NCI-H748 treated with DMSO at 0.1 percent for 48 hours (cell line): ENCODE measurements at places on chromosomes 5 and 9.

- no peak for DNase-seq
These were observed 47.0 kb upstream of the CLK4 start for GRCh38 chr5:178673801-178674295.

GRCh38 chr9:35956651-35957050, 1.3 kb downstream of the OR2S2 start:
- no peak for DNase-seq

- no peak for DNase-seq
These were observed 130.2 kb downstream of the TTC39B start for GRCh38 chr9:15176836-15177235.

GRCh38 chr5:137737349-137738131, 1.7 kb upstream of the KLHL3 start:
- no peak for DNase-seq

GRCh38 chr5:151083081-151083676, 2.3 kb upstream of the TNIP1 start:
- peak; percentile 18 for DNase-seq

DNA sequence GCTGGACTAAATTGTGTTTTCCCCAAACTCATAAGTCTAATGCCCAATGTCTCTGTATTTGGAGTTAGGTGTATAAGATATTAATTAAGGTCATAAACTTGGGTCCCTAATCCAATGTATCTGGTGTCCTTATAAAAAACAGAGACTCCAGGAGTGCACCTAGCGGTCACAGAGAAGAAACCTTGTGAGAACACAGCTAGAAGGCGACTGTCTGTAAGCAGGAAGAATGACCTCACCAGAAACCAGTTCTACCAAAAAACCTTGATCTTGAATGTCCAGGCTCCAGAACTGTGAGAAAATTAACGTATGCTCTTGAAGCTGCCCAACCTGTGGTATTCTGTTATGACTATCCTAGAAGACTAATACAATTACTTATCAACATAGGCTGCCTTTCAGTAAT, 591.7 kb upstream of the PTPRD start:
- no peak for DNase-seq

DNA sequence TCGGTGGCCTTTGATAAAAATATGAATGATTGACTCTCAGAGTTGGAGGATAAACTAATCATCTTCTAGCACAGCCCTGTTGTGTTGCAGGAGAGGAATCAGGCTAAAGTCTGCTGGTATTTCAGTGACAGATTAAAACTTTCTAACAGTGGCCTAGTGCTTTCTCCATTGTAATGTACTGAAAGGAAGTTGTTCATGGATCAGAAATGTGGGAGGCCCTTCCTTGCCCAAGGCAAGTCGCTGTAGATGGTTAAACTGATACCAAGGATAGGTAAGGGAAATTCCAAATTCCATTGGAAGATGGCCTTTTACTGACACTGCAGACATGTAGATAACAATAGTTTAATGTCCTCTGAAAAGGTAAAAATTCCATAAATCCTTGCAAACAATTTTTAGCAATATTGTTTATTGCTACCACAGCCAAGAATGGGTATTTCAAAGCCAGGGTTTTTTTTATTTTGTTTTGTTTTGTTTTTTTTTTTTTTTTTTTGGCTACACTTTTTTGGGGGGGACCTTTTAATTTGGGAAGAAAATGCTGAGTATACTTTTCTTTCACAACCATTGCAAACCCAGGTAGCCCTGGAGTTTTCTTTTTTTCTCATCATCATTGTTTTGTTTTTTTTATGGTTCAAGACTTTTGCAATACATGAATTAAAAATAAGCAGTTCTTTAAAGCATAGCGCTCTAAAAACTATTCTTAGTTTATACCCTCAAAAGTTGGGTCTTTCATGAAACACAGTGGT, 35.5 kb downstream of the WDR36 start:
- DNase-seq: no peak

DNA sequence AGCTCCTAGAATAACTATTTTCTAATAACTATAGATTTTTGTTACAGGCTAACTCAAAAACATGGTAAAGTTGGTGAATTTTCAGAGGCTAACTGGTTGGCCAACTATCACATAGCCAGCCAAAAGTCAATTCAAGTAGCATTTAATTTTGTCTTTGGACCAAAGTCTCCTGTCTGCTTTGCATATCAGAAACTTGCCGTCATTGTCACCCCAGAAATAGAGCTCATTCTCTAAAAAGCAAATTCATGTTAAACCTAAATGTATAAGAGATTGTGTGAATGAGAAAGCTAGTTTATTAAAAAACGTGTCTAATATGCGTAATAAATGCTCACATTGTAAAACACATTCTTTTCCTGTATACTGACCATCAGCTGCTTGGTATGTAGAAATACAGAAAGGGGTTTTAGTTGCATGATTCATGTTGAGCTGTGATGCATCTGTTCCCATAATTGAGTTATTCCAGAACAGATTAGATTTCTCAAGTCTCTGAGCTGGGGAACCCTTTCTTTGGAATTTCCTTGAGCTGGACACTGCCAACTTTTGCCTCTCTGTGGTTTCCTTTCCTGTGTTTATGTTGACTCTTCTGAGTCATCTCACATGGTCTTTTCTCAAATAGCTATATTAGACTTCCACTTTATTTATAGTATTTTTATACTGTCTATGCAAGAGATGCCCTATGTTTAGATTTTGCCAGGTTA, 7.3 kb downstream of the SRFBP1 start:
- DNase-seq: no peak
